Stimulated activated CD4-positive, alpha-beta T cell treated with anti-CD3 and anti-CD28 coated beads, Interleukin-4, amount 100 ng/mL, for 24 hours (primary cell): ENCODE measurements at places on chromosomes 3 and 15.

DNA sequence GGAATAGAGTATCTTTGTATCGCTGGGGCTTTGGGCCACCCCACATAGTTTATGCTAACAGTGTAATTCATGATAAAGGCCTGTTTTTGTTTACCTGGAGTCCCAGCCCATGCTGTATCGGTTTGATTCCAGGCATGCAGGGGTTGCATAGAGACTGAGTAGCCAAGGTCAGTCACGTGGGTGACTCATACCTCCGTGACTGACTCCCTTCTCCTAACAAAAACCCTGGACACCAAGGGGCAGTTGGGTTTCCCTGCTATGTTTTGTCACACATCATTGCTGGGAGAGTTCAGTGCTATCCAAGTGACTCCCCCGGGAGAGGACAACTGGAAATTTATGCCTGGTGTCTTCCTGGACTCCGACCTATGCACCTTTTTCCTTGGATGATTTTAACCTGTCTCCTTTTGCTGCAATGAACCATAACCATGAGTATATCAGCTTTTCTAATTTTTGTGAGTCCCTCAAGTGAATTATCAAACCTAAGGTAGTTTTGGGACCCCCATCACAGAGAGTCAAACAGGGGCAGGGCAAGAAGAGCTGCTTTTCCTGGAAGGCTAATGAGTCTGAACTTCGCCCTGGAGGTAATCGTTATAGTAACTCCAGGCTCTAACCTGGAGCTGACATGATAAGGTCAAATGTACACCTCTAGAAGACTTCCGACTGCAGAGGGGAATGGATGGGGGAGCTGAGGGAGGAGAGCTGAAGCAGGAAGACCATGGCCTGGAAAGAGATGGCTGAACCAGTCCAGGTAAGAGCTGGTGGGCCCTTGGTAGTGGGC is 57.0 kb downstream of the SRGAP3 start:
- no peak for DNase-seq

- no peak for DNase-seq
These were observed 11.5 kb downstream of the IGDCC3 start for GRCh38 chr15:65366122-65366892.

- DNase-seq = peak; percentile 10
These were observed 52.9 kb downstream of the PGBD4 start for GRCh38 chr15:34154725-34155204.

DNA sequence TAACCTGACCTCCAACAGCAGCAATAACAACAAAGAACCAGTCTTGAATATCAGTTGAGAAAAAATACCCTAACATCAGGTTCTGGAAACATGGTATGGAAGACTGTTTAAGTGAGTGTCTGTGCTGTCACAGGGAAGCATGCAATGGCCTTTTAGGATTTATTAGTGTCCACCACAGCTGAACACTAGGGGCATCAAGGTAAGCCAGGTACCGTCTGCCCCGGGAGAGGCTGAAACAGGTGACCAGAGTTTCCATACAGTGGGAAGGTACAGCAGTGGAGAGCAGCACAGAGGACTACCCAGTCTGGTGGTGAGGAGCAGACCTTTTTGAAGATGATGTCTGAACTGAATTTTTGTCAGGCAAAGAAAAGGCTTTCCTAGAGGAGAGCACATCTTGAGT is 18.4 kb downstream of the ZDHHC23 start:
- DNase-seq = no peak

- no peak for DNase-seq
These were observed 162.6 kb downstream of the CCNL1 start for GRCh38 chr3:156997351-156997750.

GRCh38 chr15:68382286-68383007 is 49.5 kb downstream of the ITGA11 start:
- no peak for DNase-seq

DNA sequence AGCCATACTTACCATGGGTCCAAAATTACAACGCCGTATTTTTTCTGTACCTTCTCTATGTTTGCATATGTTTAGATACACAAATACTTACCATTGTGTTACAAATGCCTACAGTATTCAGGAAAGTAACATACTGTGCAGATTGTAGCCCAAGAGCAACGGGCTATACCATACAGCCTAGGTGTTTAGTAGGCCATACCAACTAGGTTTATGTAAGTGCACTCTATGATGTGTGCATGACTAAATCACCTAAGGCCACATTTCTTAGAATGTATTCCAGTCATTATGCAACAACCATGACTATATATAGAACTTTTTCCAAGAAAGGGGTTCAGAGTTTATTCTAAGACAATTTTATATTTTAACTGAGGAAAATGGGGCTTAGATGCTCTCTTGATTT is 411.7 kb downstream of the MAGI1 start:
- DNase-seq = no peak

DNA sequence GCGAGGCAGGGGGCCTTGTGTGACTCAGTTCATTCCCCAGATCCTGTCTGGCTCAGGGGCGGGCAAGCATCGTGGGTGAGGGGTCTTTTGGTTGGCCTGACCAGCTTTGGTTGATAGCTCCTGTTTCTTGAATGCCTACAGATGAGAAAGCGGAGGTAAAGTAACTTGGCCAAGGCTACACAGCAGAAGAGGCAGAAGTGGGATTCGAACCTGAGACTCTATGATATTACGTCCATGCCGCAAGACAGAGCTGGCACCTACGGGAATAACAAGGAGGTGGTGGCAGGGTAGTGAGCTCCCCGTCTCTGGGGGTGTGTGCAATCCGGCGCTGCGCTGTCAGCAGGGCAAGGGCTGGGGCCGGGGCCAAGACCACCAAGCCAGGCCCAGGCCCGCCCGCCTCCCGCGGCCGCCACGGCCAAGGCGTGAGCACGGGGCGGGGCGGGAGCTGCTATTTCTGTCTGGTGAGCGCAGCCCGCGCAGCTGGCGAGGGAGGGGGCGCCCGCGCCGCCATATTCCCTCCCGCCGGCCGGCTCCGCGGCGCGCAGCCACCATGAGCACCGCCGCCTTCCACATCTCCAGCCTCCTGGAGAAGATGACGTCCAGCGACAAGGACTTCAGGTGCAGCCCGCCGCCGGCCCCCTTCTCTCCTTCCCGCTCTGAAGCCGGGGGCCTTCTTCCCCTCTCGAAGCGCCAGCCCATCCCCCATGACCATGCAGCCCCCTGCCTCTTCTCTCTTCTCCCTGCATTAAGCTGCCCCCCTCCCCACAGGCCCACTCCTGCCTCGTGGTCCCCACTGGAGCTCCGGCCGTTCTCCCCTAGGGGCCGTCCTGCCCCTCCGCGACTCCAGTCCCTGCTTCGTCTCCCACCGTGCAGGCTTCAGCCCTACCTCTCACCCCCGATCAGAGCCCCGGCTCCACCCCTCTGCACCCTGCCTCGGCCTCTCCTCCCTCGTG is at the start of gene CAND2:
TSS of gene CAND2 (plus strand) at position 510 of the 953 bp plus-strand sequence. CDS start at position 551, 41 bp downstream.
- DNase-seq = peak; percentile 45
